ENCODE measurements at places on chromosomes 6 and 20.

DNA sequence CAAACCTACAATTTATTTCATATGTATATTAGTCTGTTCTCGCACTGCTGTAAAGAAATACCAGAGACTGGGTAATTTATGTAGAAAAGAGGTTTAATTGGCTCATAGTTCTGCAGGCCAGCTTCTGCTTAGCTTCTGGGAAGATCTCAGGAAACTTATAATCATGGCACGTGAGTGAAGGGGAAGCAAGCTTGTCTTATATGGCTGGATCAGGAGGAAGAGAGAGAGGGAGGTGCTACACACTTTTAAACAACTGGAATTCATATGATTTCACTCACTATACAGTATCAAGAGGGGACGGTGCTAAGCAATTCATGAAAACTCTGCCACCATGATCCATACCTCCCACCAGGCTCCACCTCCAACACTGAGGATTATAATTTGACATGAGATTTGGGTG lies 29.9 kb downstream of the PHACTR2 start:
- no peak for DNase-seq

- no peak for DNase-seq
Observed at GRCh38 chr6:151822252-151823111, 15.0 kb downstream of the ESR1 start.

DNA sequence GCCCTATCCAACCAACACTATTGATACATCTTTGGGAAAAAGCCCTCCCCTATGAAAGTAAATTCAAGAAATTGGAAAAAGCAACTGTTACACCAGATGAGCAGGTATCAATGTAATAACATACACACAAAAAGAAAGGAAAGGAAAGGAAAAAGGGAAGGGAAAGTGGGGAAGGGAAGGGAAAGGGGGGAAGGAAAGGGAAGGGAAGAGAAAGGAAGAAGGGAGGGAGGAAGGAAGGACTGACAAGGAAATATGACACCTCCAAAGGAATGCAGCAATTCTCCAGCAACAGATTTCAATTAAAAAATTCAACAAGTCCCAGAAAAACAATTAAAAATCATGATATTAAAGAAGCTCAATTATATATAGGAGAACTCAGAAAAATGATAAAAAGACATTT lies 176.9 kb upstream of the OPRM1 start:
- no peak for DNase-seq

DNA sequence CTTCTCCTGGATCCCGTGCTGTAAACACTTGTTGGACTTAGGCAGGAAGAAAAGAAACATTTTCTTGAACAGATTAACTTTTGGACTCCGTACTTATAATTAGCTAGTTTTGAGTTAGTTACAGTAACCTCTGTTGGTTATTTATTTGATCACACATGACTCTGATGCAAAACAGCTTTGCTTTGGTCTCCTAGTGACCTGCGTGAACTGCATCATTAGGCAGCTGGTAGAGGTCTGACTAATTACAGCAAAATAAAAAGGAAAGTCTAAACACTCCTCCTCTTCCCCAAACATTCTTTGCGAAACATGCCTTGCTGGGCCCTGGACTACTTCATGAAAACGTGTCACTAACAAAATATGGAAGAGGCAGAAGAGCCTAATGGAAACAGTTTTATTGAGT lies 61.1 kb upstream of the ZFP64 start:
- no peak for DNase-seq

- DNase-seq, result no peak
Observed at GRCh38 chr6:105492706-105493673, 90.1 kb upstream of the PREP start.

DNA sequence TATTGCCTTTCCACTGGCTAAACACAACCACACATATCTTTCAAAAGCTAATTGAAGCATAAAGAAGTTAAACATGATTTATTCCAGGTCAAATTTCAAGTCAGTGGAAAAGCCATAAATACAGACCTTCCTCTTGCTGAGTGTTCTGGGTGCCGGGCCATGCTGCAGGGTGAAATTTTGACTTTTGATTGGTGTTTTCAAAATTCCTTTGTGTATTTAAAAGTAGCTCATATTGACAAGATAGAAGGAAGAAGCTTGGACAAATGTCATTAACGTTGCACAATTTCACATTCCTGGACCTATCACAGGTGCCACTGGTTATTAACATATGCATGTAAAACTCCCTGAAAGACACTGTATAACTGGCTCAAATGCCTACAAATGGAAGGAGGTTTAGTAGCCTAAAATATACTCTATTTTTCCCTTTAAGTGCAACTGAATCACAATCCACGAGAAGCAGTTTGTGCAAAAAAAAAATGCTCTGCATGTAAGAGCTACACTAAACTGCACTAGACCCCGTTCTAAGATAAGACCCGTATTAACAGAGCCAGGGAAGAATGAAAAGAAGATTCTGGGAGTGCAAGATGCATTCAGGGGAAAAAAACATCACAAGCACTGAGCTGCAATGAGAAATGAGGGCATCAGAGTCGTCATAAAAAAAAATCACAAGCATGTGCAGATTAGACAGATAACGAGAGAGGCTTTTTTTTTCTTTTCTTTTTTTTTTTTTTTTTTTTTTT lies 30.4 kb downstream of the ATXN1 start:
- DNase-seq, result no peak

DNA sequence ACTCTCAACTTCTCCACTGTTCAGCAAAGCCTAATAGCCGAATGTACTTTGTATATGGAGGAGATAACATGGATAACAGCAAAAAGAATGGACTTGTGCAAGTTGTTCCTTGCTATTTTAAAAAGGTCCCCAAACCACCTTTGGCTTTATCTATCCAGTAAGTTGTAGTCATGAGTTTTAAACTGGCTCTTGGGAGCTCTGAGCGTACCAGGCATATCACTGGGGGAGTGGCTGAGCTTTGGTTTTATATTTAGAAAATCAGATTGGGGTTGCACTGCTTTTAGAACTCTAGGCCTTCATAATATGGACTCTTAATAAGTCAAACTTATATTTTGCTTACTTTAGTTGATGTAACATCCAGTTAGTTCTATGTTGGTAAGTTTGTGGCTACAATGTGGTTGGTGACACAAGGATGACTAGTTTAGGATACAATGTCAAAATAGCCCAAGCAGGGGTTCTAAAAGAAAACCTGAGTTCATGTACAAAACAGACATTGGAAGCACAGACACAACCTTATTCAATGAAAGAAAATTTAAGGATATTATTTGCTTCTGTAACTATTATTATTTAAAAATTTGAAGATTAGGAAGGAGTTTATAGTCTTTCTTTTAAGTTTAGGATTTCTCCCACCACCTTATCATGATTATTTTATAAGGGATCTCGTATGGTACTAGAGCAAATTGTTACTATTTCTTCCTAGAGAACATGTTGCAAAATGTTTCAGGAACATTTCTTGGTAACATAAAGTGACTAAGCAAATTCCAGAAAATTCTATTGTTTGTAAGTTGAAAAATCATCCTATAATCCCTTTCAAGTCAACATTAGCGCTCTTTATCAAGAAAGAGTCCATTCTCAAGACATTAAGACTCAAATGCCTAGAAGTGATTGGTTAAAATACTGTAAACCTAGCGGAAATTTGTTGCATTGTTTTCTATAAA lies 165.8 kb upstream of the SUPT3H start:
- DNase-seq, result no peak

DNA sequence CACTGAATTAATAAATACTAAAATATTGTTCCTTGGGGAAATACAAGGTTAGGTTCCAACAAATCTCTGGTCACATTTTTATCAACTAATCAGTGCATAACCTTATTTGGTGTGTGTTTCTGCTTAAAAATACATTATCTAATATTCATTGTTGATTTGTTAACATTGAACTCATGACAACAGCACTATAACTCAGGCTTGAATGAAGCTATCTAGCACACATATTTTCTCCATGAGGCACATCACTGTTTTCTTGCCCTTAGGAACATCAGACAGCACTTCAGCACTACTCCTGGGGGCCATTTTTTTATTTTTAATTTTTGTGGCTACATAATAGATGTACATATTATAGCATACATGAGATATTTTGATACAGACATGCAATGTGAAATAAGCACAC lies 277.2 kb upstream of the NT5E start:
- no peak for DNase-seq

GRCh38 chr6:53873922-53874321 lies 79.1 kb downstream of the LRRC1 start:
- DNase-seq, result no peak

DNA sequence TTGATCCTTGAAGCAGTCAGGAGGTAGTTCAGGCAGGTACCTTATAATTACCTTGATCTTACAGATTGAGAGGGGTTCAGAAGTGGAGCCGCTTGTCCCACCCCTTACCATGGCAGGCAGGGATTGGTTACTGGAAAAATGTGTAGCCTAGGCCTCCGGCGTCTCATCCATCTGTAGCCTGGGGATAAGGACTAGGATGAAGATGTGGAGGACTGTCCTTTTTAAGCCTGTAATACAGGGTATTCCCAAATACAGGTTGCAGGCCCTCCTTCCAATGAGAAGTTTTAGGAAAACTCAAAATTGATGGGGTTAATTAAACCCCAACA lies 2.8 kb downstream of the HMGA1 start:
- no peak for DNase-seq

DNA sequence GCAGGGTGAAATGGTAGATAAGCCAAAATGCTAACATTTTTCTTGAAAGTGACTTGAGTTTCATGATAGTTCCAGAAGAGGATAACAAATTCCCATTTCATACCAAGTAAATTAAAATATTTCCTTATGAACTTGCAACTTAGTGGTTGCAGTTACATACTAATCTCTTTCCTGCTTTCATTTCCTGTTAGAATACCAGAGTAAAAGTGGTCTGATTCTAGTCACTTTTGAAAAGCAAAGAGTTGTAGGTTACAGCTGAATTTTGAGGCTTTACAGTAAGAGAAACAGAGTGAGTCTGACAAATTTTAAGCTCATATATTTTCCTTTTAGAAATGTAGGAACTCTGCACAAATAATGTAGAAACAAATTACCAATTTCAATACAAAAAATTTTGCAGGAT lies 117.4 kb downstream of the ZFAND3 start:
- no peak for DNase-seq

GRCh38 chr20:5364136-5364821 lies 47.5 kb upstream of the PROKR2 start:
- no peak for DNase-seq

GRCh38 chr6:1963596-1963995 lies 281.8 kb downstream of the GMDS start:
- DNase-seq, result no peak

DNA sequence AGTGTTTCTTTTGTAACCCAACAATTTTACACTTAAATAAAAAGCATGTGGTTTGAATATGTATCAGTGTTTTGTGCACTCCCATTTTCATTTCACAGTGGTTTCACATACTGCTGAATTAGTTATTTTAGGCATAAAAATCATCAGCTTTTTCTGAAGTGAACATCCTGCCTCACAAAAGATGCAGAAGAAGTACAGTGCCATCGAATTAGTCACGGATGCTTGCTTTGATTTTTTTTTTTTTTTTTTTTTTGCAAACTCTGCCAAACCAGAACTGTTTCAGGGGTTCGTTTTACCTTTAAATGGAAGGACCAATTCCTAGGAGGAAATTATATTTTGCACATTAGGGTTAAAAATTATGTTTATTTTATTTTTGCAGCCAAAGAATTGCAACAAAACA lies 158.6 kb downstream of the RPS12 start:
- no peak for DNase-seq

GRCh38 chr20:48805286-48805685 lies 22.5 kb downstream of the PREX1 start:
- DNase-seq, result no peak

DNA sequence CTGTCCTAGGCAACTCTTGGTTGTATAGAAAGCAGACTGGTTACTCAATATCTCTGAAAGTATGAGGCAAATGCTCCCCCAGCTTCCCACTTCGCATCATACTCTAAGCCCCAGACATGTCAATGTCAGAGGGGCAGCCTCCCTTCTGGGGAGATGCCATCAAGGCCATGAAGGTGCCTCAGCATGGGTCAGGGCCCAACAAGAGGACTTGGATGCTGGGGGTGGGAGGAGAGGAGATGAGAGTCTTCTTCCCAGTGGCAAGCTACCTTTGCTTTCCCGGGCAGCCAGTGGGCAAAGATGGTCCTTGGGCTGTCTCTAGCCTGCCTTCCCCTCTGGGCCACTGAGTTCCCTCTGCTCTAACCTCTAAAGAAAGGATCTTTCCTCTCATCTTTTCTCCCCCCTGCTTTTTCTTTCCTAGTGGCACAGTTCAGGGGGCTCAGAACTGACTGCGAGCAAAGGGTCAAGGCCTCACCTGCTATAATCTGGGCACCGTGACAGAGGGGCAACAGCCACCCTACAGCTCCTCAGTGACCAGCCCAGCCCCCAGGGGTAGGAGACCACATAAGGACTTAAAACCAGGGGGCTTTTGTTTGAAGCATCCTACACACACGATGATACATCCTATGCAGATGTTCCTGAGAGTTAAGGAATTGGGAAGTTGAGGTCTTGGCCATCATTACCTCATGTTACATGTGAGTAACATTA lies 26.2 kb downstream of the MOCS1 start:
- no peak for DNase-seq

GRCh38 chr6:2460216-2460745 lies 214.9 kb upstream of the GMDS start:
- no peak for DNase-seq
